ENCODE measurements at places on chromosomes 13 and 19.

DNA sequence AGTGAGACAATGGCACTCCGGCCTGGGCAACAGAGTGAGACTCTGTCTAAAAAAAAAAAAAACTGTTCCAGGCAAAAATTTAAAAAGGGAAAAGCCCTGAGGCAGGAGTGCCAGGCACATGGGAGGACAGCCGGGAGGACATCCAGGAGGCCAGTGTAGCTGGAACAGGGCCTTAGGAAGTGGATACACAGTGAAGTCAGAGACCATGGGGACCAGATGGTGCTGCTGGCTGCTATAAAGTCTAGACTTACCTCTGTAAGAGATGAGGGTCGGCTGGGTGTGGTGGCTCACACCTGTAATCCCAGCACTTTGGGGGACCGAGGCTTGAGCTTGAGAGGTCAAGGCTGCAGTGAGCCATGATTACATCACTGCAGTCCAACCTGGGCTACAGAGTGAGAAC, 15.0 kb downstream of the HAS1 start:
- no peak for DNase-seq

- no peak for DNase-seq
These were observed 9.9 kb downstream of the PPFIA3 start for GRCh38 chr19:49129238-49129583.

DNA sequence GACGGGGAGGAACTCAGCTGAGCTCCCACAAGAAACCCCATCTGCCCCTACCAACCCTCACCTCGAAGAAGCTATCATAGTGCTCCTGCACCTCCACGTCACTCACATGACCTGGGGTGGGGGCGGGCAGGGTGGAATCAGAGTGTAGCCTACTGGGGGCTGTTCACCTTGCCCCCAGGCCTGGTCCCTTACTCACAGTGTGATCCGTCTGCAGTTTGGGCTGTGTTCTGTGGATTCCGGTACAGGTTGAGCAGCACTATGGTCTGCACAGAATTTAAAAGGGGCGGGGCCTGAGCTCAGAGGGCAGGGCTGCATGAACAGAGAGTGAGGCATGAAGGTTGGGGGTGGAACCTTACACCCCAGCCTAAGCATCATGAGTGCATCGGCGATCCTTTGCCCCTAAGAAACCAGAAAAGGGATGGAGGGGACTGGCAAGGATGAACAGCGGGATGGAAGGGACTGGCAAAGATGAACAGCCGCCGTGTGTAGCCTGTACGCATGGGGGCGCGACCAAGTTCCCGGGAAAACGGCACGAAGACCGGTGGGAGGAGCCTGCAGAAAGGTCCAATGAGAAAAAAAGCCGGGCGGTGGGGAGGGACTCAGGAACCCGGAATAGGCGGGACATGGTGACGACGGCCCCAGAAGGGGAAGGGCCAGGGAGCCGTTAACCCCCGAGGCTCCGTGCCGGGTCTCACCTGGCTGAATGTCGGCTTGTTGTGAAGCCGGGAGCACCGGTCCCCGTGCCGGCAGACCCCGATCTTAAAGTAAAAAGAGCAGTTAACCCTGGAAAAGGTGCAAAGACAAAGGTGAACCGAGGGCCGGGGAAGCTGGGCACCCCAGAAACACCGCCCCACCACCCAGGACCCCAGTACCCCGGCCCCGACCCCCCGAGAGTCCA, 539 bp downstream of the U2AF1L4 start:
- DNase-seq = peak; percentile 97

- no peak for DNase-seq
These were observed 213.7 kb downstream of the SLITRK5 start for GRCh38 chr13:87884884-87885283.

- no peak for DNase-seq
These were observed 69.5 kb downstream of the TNFRSF19 start for GRCh38 chr13:23639674-23640073.

DNA sequence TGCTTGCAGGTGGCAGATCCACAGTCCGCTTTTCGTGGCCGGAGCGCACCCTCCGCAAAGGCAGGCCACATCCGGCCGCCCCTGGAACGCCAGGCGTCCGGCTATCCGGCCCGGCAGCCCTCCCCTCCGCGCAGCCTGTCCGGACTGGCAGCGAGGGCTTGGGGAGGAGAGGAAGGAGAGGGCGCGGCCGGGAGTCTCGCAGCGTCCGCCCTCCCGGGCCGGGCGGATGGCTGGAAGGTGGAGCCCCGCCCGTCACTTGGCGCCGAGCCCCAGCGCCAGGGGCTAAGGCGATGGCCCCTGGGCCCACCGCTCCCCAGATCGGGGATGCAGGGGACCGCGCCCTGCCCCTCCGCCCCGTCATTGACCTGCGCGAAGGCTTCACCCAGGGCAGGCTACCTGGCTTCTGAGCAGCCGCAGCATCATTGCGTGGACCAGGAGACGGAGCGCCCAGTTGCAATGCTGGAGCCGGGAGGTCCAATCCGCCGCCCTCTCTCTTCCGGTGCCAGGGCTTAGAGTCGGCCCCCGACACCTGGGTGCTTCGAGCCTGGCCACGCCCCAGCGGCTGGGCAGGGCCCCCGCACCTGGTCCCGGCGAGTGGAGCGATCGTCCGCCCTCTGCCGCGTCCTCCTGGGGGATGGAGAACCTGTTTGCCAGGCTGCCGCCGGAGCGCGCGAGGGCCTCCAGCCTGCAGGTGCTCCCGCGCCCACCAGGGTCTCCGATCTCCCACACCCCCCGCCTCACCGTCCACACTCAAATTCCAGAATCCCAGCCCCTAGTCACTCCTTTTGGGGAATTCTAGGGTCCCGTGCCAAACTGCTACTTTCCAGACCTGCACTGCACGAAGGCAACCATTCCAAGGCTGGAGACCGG, at the start of gene FUT1:
Gene FUT1, minus strand, starts transcription at position 146 of the 870 bp plus-strand sequence. CDS start 1,360 bp downstream, outside the sequence.
- peak; percentile 51 for DNase-seq

DNA sequence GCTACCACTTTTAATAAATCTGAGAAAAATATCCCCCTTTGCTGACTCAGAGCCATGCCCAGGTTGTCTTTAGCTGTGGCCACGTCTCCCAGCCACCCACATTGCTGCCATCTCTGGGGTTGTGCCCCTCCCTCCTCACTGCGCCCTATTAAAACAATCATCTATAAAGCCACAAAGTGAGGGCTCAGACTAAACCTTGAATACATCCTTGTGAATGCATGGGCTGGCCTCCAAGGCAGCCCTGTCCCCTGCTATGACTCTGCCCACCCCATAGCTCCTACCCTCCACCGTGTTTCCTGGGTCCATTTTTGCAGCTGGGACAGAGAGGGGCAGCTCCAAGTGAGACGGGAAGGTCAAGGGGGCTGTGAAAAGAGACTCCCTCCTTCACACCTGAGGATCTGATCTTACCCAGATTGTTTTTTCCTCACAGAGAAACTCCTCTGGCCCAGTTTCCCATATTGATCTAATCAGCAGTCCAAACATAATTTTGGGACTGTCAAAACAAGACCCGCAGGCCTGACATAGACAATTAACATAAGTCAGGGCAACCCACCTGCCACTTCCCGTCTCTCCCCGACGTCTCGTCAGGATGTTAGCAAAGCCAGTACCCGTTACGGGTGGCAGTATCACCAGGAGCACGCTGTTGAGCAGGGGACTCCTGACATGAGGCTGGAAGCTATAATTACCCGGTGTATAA, 199.0 kb downstream of the KATNAL1 start:
- no peak for DNase-seq

DNA sequence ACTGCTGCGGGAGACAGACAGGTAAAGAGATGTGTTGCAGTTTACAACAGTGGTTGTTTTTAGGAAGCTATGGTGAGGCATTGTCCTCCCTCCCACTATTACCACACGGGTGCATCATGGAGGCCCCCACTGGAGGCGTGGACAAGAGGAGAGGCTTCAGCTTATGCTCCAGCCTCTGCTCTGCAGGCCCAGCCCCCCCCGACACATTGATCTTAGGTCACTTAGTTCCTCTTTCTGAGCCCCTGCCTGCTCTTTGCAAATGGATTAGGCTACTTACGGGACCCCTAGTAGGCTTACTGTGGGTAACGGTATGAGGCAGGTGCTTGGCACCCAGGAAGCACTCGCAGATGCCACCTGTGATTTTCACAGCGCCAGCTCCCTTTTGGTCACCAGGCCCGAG, 123.9 kb downstream of the SLC7A1 start:
- DNase-seq = peak; percentile 12

DNA sequence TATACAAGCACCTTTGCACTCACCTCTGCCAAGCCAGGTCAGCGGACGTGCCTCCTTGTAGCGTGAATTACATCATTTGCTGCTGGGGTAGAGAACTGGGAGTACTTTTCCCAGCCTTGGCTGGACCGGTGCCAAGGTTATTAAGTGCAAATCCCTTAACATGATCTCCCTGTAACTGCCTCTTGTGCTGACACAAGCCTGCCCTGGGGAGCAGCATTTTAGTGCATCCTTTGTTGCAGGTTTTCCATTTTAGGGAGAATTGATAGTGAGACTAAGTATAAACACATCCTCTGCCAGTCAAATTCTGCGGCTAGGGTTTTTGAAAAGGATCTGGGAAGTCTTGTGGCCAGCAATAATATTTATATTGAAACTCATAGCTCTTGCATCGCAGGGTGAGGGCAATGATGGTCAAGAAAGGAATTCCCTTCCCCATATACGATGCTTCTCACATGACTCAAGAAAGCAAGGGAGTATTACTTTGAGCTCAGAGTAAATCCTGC, 32.7 kb upstream of the DCLK1 start:
- no peak for DNase-seq

- DNase-seq = peak; percentile 81
These were observed 46.5 kb upstream of the RCBTB2 start for GRCh38 chr13:48579165-48579918.

GRCh38 chr13:110458017-110458416, 103.5 kb downstream of the RAB20 start:
- DNase-seq = no peak

DNA sequence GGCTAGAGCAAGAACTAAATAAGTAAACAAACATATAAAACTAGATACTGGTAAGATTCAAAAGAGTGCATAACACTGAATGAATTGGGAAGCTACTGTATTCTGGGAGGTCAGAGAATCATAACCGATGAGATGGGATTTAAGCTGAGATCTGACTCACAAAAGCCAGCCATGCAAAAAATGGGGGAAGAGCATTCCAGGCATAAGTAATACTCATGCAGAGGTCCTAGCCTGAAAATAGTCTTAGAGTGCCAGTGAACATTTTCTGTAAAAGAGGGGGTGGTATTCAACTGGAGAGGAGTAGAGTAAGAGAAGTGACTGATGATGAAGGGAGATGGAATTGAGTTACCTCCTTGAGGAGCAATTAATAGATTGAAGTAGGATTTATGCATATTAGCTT, 872.0 kb upstream of the GPC6 start:
- DNase-seq = no peak

DNA sequence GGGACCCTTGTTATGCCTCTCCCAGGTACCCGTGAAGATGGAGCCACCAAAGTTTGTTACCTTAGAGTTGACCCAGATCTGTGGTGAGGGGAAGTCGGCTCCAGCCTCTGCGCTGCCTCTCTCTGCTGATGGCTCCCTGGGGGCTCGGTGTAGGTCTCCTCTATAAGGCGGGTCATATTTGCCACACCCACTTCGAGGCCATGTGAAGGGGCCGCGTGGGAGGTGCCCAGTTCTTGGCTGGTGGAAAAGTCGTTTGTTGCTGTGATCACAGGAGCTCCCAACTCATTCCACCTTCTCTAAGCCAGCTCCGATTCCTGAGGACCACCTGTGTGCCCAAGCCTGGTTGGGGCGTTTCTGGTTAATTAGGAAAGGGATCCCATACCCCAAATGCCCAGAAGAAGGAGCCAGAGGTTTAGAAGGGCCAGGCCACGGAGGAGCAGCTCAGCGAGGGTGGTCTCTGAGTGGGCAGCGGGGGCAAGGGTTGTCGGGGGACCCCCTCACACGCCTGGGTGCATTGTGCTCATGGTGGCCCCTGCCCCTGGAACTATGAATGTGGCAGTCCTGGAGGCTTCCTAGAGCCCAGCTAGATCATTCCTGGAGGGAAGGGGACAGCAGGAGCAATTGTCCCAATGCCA, 296.5 kb downstream of the ZNF536 start:
- no peak for DNase-seq

GRCh38 chr13:107834717-107835116, 380.6 kb downstream of the LIG4 start:
- no peak for DNase-seq

- no peak for DNase-seq
These were observed 221.3 kb upstream of the SLITRK6 start for GRCh38 chr13:86020351-86021002.

DNA sequence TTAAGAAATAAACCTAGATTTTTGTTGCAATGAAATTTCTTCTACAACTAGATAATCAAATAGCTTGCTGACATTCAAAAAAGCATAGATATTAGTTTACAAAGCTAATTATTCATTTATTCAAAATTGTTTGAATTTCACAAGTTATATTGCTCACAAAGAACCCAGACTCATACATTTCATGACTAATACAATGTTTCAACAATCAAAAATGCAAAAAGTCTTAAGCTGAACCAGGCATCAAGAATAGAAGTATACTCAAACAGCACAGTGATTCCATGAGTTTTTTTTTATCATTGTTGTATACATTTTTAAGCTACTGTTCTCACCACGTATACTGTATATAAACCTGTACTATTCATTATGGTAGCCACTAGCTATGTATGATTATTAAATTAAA, 51.0 kb downstream of the DIAPH3 start:
- no peak for DNase-seq

GRCh38 chr13:40407567-40407966, 258.9 kb downstream of the FOXO1 start:
- no peak for DNase-seq

DNA sequence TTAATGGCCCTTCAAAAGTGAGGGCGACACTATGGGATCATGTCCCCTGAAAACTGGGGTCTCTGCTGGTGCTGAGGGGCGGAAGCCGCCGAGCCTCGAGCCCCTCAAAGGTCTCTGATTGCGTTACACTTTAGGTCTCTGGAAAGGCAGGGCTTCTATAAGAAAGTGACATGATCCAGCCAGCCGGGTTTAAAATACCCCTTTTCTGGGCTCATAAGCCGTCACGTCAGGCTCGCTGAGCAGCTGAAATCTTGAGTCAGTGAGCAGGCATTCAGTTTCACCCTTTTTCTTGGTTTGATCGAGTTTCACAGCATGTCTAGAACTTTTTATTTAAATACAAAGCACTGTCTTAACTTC, 600 bp upstream of the HMGB1 start:
- peak; percentile 79 for DNase-seq

DNA sequence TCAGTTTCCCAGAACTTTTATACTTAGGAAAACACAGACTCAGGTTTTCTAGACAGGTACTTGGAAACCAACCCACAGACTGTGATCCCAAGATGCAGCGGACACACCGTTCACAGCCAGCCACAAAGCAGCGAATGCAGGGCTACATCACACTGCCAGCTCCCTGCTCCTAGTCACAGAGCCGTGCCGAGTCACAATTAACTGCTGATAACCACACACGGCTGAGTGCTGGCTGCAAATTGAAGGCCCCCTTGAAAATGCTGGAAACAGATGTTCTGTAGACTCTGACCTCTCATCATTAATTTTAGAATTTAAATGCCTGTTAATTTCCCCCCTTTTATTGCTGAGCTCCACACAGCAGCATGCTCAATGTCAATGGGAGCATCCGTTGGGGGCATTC, 78.6 kb upstream of the SIAH3 start:
- no peak for DNase-seq
